GM04504 (cell line): ENCODE measurements at places on chromosomes 3 and 15.

- DNase-seq, result no peak
Measured at GRCh38 chr15:72585025-72585424, 69.5 kb upstream of the GOLGA6B start.

GRCh38 chr3:141828890-141829289 lies 47.6 kb upstream of the ATP1B3 start:
- peak; percentile 9 for DNase-seq

GRCh38 chr3:139718415-139718814 lies 40.6 kb upstream of the NMNAT3 start:
- peak; percentile 19 for DNase-seq

DNA sequence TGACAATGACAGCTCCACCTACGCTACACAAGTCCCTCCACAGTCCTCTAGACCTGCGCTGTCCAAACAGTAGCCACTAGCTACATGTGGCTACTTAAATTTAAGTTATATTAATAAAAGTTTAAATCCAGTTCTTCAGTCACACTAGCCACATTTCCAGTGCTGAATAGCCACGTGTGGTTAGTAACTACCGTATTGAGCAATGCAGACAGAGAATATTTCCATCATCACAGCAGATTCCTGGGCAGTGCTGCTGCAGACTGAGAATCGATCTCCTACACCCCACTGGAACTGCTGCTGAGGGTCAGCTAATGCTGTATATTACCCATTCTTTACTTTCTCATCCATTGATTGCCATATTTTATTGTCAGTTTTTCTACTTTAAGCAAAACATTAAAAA lies 40.9 kb downstream of the HDC start:
- peak; percentile 18 for DNase-seq

- no peak for DNase-seq
Measured at GRCh38 chr3:194163697-194164096, 27.7 kb downstream of the HES1 start.

DNA sequence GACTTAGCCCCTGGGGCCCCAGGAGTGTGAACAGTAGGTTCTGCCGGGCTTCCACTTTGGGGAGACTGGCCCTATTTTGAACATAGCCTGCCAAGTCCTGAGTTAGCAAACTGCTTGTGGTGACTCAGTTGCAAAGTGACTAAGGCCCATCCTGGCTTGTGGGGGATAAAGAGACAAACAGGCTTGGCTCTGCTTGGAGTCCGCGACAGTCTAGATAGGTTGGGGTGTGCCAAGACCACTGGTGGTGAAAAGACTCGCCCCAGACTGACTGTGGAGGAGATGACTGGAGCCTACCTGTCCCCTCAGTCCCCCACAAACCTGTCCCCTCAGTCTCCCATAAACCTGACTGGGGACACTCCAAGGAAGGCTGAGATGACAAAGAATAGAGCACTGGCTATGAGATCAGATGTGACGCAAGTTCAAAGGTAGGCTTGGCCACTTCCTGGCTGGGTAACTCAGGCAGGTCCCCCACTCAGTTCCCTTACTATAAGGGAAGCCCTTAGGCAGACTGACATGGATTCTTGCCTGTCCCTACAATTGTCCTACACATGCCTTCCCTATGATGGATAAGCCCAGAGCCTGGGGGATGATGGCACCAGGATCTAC lies 4.3 kb downstream of the DNASE1L3 start:
- peak; percentile 37 for DNase-seq

DNA sequence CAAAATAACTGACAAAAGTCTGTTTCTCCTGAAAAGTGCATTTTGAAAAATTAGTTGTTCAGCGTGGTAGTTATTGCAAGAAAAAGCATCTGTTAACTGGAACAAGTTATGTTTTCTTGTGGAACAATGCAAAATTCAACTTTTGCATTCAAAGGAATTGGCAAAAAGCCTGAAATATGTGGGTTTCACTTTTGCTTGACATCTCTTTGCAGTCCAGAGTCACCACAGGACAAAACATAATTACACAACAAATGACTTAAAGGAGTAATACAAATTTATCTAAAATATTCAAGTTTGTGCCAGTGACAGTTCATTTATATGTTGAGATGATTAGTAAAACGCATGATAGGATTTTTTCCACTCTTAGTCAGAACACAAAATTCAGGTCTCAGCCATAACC lies 96.3 kb upstream of the P2RY1 start:
- no peak for DNase-seq

GRCh38 chr3:145383416-145383815 lies 777.6 kb downstream of the PLOD2 start:
- DNase-seq, result no peak

DNA sequence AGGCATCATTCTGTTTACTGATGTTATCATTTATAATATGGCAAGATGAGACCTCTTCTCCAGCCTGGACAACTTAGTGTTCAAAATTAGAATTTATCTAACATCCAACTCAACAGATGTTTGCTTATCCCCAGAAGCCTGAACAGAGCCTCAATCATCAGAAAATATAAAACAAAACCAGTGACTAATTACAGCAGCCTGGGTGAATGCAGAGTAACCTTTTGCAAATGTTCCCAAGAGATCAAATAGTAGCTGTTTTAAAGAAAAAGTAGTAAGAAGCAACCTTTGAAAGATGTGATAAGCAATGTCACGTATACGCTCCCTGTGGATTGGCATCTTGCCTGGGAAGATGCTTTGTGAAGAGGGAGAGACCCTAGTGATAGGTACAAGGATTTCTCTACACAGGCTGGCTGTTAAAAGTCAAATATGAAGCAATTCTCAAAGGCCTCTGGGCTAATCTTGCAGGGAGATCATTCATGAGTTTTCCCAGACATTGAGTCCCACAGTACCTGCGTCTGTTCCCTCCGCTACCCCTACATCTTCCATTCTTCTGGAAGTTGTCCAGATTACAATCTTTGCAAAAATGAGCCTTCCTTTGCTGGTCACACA lies 39.3 kb upstream of the PRICKLE2 start:
- DNase-seq, result no peak

GRCh38 chr3:8607234-8608040 lies 37.2 kb downstream of the SSUH2 start:
- peak; percentile 51 for DNase-seq

DNA sequence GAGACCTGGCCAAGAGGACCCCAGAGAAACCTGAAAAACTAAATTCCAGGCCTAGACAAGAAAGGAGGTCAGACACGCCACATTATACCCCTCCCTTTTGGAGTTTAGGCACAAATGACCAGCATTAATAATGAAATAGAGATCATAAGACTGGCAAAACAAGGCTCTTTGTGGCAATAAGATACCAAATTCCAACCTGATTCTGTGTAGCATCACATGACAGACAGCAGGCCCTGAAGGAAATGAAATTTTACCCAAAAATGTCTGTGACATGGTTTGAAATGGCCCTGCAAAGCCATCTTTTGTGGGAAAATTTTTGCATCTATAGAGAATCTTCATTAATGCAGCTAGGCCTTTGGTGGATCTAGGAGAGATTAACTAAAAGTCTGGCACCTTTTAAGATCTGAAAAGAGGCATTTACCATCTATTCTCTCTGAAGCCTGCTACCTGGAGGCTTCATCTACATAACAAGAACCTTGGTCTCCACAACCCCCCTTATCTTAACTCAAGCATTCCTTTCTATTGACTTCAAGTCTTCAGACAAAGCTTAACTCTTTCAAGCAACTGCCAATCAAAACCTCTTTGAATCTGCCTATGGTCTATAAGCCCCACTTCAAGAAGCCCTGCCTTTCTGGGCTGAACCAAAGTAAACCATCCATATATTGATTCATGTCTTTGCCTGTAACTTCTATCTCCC lies 8.0 kb downstream of the FAM174B start:
- DNase-seq, result no peak

DNA sequence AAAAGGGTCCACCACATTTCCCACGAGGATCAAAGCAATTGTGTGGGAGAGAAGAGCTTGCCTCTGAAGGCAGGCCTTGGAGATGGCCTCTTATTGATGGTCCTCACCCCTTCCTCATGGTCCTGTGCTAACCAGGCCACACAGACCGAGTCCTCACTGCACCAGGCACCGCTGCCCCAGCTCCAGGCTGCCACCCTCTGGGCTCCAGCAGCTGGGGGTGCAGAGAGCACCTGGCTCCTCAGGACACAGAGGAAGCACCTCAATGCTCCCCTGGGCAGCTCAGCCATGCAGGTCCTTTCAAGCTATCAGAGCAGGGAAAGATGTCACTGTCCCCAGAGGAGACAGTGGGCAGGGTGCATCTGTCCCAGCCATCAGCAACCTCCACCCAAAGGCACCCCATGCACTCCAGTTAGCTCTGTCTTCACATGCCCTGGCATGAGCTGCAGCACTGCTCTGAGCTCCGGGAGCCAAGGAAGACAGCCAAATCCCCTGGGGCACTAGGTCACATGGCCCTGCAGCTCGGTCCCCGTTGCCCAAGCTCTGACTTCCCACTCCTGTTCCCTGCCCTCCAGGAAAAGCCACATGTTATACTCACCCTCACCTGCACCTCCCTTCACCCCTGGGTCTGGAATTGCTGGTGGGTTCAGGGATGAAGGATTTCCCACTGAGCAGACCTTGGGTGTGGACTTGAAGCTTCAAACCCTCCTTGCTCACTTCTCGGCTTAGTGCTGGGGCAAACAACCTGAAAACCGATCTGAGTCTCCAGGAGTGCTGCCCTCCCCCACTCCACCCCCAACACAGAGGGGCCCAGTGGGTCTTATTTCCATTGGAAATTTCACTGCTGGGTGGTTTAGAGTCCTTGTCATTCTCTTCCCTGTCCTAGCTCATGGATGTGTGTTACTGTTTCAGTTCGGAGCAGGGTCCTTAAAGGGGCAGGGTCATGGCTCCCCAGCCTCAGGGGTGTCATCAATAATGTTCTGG lies 32.6 kb downstream of the ALS2CL start:
- no peak for DNase-seq

DNA sequence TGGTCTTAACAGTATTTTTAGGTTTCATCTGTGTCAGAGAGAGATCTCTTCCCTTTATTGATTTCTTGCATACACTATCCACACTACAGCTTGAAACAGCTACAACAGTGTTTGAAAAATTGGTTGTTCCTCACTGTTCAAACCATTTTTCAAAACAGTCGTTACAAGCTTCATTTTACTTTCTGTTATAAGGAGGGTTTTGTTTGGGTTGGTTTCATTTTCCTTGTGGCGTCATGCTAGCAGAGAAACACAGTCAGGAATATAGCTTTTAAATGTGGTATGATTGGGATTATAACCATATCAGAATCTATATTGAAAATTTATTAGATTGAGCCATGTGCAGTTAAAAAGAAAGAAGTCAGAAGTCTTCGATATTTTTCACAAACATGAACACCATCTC lies 400.6 kb downstream of the ZBTB20 start:
- no peak for DNase-seq

GRCh38 chr15:40722934-40723333 lies 28.0 kb downstream of the RAD51 start:
- DNase-seq, result peak; percentile 9

GRCh38 chr3:14224895-14225294 lies 46.3 kb downstream of the LSM3 start:
- no peak for DNase-seq

- no peak for DNase-seq
Measured at GRCh38 chr3:61875046-61875844, 313.9 kb downstream of the PTPRG start.

- DNase-seq, result no peak
Measured at GRCh38 chr3:149374793-149375500, 2.5 kb downstream of the TM4SF1 start.

- DNase-seq, result no peak
Measured at GRCh38 chr3:48217449-48217848, 5.8 kb upstream of the CAMP start.

GRCh38 chr3:58141766-58142345 lies 68.9 kb downstream of the DNASE1L3 start:
- DNase-seq, result no peak

DNA sequence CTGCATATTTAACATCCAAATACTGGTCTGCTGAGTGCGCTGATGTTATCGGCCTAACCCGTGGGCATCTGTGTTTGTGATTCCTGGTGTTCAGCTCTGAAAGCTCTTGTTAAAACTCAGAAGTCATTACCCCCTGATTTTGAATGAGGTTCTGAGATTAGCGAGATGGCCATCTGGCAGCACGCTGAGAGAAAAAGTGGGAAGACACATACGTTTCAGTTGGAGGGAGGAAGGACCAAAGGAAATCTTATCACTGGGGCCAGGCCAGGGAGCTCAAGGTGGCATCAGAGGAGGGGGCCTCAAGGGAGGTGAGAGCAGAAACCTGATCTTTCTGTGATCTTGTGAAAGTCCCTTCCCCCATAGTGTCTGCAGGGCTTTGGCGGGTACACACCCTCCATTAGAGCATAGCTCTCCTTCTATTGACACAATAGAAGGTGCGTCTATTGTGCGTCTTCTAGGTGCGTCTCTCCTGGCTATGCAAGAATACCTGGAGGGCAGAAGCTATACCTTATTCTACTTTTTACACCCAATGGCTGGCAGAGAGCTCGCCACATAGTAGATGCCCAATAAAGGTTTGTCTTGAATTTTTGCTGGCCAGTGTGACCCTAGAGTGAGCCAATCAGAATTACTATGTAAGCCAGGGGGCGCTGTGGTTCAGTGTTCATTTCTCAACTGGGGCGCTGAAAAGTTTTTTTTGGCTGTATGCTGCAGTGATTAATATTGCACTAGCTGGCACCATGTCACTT lies 182.4 kb downstream of the SHQ1 start:
- DNase-seq, result no peak

GRCh38 chr3:52259448-52259847 lies 13.9 kb downstream of the PPM1M start:
- no peak for DNase-seq

- DNase-seq, result no peak
Measured at GRCh38 chr3:97692831-97693230, 71.7 kb upstream of the ARL6 start.

DNA sequence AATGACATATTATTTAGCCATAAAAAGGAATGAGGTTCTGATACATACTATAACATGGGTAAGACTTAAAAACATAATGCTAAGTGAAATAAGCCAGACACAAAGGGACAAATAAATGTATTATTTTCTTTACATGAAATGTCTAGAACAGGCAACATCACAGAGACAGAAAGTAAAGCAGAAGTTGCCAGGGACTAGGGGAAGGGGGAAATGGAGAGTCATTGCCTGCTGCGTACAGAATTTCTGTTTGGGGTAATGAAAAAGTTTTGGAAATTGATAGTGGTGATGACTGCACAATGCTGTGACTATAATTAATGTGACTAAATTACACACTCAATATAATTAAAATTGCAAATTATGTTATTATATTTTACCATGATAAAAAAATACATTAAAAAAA lies 99.9 kb downstream of the ANO10 start:
- no peak for DNase-seq
